ENCODE measurements at places on chromosomes 13 and 19.

DNA sequence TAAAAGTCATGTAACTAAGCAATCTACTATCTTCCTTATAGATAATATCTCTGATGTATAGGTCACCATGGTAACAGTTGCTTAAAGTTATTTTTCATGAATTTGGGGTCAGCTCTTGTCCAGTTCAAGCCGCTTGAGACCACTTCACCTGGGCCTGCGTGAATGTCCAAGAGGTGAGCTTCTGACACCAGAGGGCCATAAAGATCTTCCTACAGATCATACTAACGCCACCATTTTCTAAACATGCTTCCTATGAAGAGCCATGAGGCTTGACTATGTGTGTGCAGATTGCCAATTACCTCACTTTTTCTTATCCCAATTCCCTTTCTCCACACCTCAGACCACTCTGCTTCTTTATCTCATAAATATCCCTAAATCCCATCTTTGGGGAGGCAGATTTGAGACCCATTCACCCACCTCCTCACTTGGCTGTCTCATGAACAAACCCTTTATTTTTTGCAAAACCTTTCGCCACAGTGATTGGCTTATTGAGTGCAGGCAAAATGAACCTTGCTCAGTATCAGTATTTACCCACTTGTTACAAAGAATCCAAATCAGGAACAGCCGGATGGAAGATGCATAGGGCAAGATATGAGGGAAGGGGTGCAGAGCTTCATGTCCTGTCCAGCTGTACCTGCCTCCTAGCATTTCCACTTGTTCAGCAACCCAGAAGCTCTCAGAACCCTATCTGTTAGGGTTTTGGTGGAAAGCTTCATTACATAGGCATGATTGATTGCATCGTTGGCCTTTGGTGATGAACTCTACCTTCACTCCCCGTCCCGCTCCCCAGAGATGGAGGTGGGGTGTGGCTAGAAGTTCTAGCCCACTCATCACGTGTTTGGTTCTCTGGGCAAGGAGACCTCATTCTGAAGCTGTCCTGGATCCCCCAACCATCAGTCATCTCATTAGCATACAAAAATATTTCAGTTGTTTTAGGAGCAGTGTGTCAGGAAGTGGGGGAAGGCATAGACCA, 34.2 kb downstream of the FAM187B start:
- no peak for DNase-seq

DNA sequence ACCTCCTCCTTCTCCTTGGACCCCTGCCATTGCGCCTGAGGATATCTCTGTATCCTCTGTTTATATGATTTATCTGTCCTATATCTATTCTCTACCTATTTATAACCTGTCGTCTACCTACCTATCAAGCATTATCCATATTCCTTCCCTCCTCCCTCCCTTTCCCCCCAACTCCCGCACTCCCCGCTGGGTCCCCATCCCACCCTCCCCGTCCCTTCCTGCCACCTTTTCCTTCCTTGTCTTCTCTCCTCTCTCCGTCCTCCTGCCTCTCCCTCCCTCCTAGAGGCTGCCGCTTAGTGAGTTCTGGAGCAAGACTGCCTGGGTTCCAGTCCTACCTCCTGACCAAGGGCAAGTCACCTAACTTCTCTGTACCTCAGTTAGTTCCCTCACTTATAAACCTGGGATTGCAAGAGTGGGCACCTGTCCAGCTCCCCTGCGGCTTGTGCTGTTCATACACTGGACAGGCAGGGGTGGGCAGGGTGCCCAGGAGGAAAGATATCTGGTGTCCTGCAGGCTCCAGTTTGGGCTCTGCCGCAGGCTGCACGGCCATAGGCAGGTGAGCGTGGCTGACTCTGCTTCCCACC, 16.1 kb downstream of the TTYH1 start:
- no peak for DNase-seq

DNA sequence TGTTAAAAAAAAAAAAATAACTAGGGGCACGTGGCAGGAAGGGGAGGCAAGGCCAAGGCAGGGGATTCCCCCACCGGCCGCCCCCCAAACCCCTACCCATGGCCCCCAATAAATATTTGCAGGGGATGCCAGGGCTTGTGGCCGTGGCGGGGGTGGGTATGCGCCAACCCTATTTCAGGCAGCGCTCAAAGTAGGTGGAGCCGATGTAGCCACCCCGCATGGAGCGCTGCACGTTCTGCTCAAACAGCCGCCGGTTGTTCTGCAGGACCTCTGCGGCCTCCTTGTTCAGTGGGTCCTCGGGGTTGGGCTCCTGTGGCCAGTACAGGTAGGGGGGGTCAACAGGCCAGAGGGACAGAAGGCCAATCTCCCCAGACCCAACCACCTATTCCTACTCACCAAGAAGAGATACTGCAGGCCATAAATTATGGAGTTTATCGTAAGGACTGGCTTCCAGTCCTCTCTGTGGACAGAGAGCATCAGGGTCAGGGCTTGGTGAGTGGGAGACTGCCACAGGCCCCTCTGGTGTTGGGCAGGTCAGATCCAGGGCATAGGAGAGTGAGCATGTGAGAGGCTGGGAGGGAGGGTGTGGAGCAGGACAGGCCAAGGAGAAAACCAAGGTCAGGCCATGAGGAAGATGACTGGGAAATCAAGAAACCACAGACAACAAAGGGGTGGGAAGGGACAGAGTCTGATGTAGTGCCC, 1.2 kb upstream of the CHMP2A start:
- no peak for DNase-seq

- DNase-seq, result no peak
Observed at GRCh38 chr19:8212212-8212611, 3.0 kb downstream of the CERS4 start.

- no peak for DNase-seq
Observed at GRCh38 chr19:53576941-53577653, 39.2 kb downstream of the ZNF331 start.

DNA sequence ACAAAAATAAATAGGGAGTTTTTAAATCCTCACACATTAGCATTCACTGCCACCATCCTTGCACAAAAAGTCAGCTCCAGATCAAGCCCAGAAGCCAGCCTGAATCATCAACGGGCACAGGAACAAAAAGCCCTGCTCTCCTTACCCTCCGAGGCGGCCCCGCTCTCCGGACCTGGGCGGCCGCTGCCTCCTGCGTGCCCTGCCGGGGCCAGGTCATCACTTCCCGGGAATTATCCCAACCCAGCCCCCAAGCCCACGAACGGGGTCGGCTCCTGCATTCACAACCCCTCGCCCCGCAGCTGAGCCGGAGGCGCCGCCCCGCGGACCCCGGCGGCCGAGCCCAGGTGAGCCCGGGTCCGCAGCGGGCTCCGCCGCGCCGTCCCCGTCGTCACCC, 754 bp downstream of the DNAJB1 start:
- no peak for DNase-seq

All from stimulated activated CD4-positive, alpha-beta T cell treated with anti-CD3 and anti-CD28 coated beads, TNF-alpha, amount 100 ng/mL, for 48 hours (primary cell).